DMS79 treated with DMSO at 0.1 percent for 48 hours (cell line): ENCODE measurements at places on chromosomes 12 and 14.

- no peak for DNase-seq
Observed at GRCh38 chr12:93776581-93777018, 99.4 kb downstream of the CRADD start.

DNA sequence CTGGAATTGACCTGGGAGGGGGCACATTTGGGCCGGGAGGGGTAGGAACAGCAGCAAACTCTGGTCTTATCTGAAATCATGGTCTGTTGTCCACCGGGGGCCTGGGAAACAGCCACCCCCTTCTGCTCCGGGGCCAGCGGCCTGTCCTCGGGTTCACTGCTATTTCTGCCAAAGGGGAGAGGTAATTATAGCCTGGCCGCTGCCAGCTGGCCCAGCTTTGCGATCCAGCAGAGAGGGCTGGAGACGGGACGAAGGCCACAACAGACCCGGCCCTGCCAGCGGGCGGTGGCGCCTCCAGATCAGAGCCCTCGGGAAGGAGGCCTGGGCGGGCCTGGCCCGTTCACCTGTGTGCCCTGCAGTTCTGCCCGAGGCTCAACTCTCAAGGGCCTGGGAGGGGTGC lies at the start of gene C14orf180:
C14orf180 (plus strand) TSS at position 258 of the 400 bp plus-strand sequence. CDS start 6,667 bp downstream, outside the sequence.
- peak; percentile 40 for DNase-seq

DNA sequence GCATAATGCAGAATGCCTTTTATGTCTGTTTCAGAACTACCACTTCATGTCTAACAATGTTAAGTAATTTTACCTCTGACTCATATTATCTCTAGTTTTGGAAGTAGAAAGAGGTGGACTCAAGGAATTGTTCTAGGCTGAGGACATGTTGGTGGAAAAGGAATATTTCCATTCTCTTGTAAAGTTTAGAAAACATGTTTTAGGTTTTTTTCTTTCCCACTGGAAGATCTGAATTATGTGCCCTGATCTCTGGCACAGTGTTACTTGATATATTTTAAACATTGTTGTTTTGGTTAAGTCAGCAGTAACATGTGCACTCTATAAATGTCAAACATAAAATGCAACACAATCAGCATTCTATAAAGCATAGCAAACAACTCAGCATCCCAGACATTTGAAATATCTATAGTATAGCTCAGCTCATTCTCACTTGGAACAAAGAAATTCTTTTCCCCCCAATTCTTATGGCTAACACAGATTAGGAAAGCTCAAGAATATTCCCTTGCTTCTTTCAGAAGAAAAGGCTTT lies 202.3 kb downstream of the STXBP6 start:
- DNase-seq, result no peak

DNA sequence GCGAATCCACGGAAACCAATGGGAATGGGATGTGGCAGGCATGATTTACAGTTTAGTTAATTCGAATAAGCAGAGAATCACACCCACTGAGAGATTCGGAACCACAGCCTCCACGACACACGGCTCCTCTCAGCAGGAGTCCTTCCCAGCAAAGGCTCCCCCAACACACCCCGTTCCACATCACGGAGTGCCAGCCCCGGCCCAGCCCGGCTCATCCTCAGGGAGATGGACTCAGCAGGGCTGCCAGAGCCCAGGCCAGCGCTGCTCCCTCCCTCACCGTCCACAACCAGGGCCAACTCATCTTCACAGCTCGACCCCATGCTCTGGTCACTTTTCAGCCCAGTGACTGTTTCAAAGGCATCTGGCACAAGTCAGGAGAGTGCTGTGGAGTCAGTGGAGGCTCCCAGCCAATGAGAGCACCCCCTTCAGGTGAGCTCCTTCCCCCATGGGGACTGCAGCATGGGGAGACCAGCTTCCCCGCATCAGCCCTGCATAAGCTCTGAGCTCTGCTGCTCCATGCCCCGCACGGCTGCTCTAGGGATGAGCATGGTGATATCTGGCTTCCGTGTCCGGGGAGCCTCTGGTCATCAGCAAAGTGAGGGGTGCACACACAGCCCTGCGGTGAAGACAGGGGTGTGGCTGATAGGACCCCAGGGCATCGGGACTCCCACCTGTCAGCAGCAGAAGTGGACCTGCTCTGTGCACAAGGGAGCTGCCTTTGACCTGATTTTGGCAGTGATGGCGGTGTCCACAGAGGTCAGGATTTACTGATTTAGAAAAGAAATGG lies 238.8 kb upstream of the SFSWAP start:
- DNase-seq, result no peak

DNA sequence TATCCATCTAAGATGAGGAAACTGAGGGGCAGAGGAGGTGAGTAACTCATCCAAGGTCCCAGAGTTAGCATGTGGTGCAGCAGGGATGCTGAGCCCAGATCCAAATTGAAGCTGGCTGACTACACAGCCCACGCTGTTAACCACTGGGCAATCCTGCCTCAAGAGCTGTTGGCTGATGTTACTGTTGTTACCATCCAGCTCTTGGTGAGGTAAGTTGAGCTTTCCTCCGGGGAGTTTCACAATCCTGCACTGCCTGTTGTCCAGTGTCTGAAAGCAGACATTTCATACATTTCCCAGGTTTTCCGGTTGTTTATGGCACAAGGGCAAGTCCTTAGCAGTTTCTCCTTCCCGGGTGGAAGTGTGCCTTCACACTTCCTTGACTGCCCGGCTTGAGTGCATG lies 14.5 kb downstream of the CYP46A1 start:
- no peak for DNase-seq

- no peak for DNase-seq
Observed at GRCh38 chr12:122795807-122796206, 21.4 kb downstream of the CCDC62 start.

- no peak for DNase-seq
Observed at GRCh38 chr12:131896811-131897270, 2.4 kb downstream of the ULK1 start.

DNA sequence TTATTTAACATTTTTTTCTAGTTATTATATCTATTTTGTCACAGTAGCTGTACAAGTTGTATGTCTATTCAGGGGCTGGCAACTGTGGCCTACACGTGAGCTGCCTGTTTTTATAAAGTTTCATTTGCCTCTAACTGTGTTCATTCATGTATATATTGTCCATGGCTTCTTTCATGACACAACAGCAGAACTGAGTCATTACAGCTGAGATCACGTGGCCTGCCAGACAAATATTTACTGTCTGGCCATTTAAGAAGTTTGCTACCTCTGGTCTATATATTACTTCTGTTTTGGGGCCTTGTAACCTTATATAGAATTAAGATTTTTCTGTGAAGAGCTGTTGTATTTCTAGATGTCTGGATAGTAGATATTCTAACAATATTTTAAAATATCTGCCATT lies 37.9 kb downstream of the KIAA0586 start:
- no peak for DNase-seq

DNA sequence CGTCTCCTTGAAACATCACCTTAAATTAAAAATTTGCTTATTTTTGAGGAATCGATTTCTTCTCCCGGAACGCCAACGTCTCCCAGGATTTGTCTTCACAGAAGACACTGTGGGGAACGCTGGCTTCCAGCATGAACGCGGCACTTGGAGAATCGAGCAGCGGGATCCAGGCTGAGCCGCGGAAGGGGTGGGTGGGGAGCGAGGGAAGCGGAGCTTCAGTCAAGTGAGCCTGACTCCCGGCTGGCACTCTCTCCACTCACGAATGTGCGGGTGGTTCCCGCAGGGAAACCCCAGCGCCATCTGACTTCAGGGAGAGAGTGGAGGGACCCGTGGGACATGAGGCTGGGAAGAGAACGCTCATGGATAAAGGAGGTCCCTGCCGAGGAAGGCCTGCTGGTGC lies 506.0 kb upstream of the TMEM132C start:
- no peak for DNase-seq

- no peak for DNase-seq
Observed at GRCh38 chr14:65304963-65305362, 107.6 kb upstream of the FUT8 start.

DNA sequence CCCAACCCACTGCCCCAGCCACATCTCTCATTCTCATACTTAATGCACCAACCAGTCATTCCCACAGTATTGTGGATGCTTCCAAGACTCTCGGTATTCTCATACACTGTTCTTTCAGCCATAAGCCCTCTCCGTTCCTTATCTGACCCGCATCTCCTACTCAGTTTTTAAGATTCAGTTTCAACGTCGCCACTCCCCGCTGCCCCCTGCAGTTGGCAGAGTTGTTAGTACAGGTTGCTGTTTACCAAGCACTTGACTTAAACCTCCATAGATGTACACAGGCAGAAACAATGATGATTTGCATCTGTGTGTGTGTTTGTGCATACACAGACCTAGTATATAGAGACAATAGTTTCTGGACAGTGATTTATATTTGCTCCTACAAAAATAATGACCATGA lies 40.2 kb downstream of the PAH start:
- DNase-seq, result no peak

DNA sequence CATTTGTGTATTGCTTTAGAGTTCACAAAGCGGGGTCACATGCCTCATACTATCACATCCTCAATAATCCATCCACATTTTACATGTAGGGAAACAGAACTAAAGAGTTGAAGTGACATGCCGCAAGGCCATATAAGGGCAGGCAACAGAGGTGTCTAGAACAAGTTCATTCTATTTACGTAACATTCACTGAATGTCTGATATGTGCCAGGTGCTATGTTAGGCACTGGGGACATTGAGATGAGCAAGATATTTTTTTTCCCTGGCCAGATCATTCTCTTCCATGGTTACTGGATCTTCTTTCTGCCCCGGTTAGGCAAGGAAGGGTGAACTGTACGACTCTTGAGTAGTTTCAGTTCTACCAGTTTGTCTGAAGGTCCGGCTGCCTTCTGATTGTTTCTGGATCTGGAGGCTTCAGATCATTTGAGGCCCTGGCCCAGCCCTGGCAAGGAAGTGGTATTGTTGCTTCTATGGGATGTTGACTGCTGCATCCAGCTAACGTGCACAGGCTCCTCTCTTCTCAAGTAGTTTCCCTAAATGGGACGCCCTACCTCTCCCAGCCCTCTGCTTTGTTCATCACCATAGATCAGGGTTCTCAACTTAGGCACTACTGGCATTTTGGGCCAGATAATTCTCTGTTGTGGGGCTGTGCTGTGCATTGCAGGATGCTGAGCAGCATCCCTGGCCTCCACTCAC lies 12.1 kb downstream of the GPATCH2L start:
- DNase-seq, result no peak

DNA sequence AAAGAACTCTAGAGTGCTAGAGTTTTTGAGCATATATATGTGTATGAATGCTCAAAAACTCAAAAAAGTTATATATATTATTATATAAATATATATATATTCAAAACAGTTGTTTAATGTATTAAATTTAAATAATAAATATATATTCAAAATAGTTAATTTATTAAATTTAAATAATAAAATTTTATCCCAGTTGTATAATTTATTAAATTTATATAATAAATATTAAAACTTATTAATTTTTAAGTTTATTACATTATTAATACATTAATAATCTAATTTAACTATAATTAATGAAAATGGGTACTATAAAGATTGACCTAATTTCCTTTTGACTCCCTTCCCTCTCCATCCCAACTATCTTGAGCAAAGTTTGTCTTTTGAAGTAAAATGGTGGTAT lies 97.8 kb downstream of the RERG start:
- DNase-seq, result no peak

- DNase-seq, result no peak
Observed at GRCh38 chr14:85607651-85608081, 77.7 kb downstream of the FLRT2 start.

GRCh38 chr12:108696111-108696995 lies 35.0 kb downstream of the CORO1C start:
- peak; percentile 98 for DNase-seq

DNA sequence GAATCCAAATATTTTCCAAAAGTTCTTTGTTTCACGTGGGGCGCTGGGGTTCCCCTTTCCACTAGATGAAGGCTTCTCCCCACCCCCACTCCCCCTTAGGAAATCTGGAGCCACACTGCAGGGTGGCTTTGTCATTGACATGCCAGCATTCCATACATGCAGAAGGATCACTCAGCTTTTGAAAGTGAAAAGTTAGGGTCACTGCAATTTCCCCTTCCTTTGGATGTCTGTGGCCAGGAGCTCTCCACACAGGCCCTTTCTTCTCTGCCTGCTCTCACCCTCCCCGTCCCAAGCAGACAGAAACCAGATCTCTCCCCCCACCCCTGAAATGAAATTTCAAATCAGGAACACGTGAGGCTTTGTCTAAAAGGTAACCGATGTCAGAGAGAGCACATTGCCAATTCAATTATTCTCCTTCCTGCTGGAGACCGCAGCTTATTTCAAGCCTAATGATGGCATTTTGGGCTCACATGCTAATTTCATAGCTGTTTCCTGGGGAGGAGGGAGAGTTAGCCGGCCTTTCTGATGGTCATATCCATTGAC lies 153.9 kb upstream of the RFLNA start:
- no peak for DNase-seq

DNA sequence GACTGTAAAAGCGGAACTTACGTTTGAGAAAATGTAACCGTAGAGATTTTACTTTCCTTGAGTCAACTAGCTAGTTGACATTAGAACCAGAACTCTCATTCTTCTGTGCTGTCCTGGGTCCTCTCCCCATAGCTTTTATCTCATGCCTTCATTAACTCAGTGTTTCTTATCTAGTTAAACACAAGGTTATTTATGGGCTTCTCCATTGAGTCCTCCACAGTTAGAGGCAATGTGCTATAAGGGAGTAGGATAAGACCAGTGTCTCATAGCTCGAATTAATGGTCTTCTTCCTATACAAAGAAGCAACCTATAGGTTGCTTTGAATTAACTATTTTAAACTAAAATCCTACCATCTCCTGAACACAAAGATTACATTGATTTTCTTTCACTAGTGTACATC lies 129.8 kb downstream of the ACSS3 start:
- no peak for DNase-seq

DNA sequence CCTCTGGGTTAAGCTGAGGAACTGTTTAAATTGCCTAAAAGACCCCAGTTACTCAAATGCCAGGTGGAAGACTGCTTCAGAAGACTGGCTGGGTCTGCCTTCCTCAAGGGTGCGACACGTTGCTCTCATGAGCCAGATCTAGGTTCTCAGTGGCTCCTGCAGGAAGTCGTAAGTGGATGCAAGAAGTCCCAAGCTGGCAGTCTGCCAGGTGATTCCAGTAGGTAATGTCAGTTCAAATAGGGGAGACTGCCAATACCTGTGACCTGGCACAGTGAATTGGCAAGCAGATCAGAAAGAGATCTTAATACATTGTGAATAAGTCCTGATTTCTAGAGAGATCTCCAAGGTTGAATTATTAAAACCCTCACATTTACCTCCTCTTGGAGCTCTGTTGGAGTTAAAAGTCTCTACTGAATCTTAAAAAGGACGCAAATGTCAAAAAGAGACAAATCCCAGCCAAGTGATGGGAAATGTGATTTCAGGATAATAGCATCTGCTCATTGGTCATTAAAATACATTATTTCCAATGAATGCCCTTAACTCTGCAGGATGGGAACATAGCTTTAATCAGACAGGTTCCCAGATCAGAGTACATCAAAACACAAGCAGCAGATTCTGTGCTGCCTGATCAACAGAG lies 98.8 kb upstream of the FRMD6 start:
- peak; percentile 99 for DNase-seq
